ENCODE measurements at places on chromosomes 1 and 21.
A peak's percentile ranks its signal among the peaks of the same experiment; 100 is the strongest.

GRCh38 chr1:178174539-178174938, 80.6 kb downstream of the RASAL2 start:
- no peaks in the 10 kb centered on the region for H3K27me3 ChIP-seq
- no peak overlapping the region for H3K4me3 ChIP-seq
- H3K36me3 ChIP-seq = no peaks in the 10 kb centered on the region
- peaks cover 4% of the 10 kb centered on the region for H3K4me1 ChIP-seq
- no peak for DNase-seq

DNA sequence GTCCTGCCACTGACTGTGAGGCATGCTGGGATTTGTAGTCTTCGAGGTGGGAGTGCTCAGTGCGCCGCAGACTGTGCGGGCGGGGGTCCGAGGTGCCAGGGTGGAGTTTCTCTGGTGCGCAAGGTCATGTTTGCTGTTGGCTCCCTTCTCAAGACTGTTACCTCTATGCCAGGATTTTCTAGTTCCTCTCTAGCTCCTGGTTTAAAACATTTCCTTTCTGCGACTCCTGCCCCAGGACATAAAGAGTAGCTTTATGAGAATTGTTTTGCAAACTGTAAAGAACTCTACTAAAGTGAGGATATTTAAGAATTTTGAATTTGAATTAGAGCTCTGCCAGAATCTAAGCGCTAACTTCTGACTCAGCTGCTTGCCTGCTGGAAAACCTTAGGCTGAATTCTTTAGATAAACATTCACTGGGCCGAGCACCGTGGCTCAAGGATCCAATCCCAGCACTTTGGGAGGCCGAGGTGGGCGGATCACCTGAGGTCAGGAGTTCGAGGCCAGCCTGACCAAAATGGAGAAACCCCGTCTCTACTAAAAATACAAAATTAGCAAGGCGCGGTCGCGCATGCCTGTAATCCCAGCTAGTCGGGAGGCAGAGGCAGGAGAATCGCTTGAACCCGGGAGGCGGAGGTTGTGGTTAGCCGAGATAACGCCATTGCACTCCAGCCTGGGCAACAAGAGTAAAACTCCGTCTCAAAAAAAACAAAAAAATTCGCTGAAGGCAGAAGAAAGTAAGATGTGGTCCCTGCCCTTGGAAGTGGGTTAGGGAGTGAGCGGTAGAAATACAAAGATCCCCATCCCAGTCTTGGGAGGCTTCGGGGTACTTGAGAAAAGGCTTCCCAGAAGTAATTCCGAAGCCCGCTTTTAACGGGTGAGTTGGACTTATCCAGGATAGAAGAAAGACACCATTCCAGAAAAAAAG, 992 bp upstream of the USP48 start:
- no peaks in the 10 kb centered on the region for H3K36me3 ChIP-seq
- H3K27ac ChIP-seq = peak overlapping the region; percentile 100
- H3K4me3 ChIP-seq = peak overlapping the region; percentile 100

DNA sequence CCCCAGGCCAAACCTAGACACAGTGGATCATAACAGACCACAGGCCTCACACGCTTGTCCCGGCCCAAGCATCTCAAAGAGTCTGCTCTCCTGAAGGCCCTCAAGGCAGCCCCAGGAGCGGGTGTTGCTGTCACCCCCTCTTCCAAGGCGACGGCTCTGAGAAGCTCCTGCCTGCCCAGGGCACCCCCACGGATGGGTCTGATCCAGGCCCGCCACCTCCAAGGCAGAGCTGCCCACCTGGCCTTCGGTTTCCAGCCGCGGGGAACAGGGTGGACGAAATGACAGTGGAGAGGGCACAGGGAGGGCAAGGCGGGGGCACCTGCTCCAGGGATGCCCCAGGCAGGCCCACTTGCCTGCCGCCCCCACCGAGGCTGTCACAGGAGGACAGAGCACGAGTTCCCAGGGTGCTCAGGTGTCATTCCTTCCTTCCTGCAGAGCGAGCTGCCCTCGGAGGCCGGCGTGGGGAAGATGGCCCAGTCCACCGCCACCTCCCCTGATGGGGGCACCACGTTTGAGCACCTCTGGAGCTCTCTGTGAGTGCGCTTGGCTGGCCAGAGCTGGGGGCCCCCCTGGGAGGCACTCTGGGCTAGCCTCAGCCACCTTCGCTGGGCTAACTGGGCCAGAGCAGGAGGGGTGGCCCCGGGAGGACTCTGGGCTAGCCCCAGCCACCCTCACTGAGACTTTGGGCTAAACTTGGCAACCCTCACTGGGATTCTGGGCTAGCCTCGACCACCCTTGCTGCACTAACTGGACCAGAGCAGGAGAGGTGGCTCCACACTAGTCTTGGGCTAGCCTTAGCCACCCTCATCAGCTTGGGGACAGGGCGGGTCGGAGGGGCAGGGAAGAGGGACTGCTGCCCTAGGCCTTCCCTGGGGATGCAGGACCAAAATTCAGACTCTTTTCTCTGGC, 29.8 kb downstream of the TP73 start:
- H3K4me3 ChIP-seq = no peak overlapping the region
- no peaks in the 10 kb centered on the region for H3K36me3 ChIP-seq
- no peak overlapping the region for H3K27ac ChIP-seq
- peaks cover 13% of the 10 kb centered on the region for H3K27me3 ChIP-seq

- no peaks in the 10 kb centered on the region for H3K36me3 ChIP-seq
- H3K27ac ChIP-seq = no peak overlapping the region
These were observed 58.2 kb downstream of the BCAR3 start for GRCh38 chr1:93623436-93623835.

- H3K4me3 ChIP-seq = peak overlapping the region; percentile 91
- H3K4me1 ChIP-seq = peaks cover 44% of the 10 kb centered on the region
- no peaks in the 10 kb centered on the region for H3K27me3 ChIP-seq
These were observed 4.1 kb downstream of the CSF1 start for GRCh38 chr1:109914587-109915240.

- no peaks in the 10 kb centered on the region for H3K27me3 ChIP-seq
- H3K36me3 ChIP-seq = no peaks in the 10 kb centered on the region
- no peak overlapping the region for H3K4me3 ChIP-seq
These were observed 2.2 kb upstream of the PAPPA2 start for GRCh38 chr1:176460544-176461336.
